ENCODE measurements at places on chromosomes 6 and 20.

- DNase-seq: no peak
Measured at GRCh38 chr20:50246367-50247195, 56.0 kb downstream of the CEBPB start.

DNA sequence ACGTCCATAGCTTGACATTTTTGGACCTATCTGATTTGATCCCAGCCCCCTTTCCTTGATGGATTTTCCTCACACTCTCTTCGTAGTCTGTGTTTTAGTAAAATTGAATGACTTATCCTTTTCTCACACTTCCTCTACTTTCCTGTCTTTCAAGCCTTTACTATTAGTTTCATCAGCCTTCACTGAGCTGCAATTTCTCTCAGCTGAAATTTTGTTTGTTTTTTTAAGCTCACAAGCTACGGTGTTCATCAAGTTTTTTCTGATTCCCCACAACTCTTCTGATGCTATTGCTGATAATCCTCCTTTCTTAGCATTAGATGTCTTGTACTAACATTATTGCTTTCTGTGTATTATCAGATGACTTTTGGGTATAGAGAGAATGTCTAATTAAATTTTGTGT, 263.7 kb downstream of the TBX18 start:
- DNase-seq: no peak

GRCh38 chr20:61989741-61990140, 75.9 kb downstream of the TAF4 start:
- DNase-seq: no peak

DNA sequence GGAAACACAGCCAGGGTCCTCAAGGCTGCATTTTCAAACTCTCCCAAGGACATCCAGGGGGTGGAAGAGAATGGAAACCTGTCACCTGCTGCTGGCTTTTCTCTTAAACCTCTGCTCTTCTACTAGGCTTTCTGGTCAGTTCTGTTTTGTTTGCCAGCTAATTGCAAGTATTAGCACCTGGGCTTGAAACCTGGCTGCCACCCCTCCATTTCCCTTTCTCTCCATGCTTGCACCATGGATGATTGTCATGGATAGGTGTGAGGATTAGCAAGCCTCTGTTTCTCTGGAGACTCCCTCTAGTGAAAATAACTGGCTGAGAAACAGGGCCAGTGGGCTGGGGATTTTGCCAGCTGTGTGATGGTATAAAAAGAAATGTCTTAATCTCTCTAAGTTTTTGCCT, 33.0 kb upstream of the GPR6 start:
- no peak for DNase-seq

GRCh38 chr6:152209211-152209610, 401.7 kb downstream of the ESR1 start:
- DNase-seq: no peak

DNA sequence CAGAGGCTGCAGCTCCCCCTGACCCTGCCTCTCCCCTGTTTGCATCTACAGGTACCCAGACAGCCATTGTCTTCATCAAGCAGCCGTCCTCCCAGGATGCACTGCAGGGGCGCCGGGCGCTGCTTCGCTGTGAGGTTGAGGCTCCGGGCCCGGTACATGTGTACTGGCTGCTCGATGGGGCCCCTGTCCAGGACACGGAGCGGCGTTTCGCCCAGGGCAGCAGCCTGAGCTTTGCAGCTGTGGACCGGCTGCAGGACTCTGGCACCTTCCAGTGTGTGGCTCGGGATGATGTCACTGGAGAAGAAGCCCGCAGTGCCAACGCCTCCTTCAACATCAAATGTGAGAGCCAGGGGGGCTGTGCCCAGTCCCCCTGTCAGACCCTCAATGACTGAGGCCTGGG, 42.1 kb upstream of the SRF start:
- DNase-seq: no peak

- no peak for DNase-seq
Measured at GRCh38 chr6:15485936-15486335, 176.9 kb downstream of the DTNBP1 start.

DNA sequence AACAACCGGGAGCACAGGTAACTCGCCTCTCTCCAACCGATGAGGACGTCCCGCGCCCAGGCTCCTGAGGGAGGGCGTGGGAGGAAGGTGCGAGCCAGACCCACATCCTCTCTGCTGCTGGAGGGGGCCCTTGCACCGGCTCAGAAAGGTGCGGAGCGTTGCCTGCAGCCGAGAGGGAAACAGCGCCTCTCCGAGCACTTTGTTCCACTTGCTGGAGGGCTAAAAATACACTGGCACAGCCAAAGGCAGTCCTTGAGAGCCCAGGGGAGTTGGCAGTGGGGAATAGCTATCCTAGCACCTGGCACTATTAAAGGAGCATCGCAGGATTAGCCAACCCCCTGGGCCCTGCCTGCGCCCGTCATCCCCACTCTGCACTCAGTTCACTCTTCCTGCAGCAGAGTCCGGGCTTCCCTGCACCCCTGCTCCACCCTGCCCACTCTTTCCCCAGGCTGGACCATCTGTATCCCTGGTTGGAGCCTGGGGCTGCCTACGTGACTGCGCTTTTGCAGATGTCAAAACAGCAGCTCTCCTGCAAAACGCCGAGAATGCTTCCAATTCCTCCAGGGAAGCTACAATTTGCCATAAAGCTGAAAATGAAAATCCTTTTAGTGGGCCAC, 108.9 kb downstream of the SNX5 start:
- no peak for DNase-seq

DNA sequence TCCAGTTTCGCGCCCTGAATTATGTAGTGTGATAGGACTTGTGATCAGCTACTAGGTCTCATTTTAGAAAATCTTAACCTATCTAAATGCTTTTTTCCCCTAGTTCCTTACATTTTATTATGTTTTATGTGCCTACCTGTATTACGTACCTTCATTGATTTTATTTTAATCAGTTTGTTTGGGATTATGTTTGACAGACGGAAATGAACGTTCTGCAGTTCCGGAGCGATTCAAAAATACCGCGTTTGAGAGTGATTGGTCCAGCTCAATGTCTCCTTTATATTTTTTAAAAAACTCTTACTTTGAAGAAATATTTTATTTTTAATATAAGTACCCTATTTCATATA, 114.3 kb upstream of the BTN3A2 start:
- peak; percentile 30 for DNase-seq

DNA sequence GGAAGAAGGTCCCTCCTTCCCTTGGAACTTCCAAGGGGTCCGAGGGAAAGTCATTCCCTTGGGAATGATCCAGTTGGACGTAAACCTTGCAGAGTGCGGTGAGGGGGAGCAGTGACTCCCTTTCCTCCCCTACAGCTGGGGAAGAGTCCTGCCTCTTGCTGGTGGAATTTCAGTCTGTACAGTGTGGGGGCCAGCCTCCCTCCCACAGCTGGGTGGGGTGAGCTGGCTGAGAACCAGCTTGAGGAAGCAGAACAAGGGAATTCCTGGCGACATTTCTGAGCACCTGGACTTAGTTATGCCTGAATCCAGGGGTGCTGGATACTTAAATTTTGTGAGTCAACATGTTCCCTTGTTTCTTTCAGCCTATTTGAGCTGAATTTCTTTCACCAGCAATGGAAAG, 152.0 kb downstream of the ANKRD60 start:
- DNase-seq: no peak

- DNase-seq: no peak
Measured at GRCh38 chr6:93970684-93971083, 551.3 kb upstream of the EPHA7 start.

DNA sequence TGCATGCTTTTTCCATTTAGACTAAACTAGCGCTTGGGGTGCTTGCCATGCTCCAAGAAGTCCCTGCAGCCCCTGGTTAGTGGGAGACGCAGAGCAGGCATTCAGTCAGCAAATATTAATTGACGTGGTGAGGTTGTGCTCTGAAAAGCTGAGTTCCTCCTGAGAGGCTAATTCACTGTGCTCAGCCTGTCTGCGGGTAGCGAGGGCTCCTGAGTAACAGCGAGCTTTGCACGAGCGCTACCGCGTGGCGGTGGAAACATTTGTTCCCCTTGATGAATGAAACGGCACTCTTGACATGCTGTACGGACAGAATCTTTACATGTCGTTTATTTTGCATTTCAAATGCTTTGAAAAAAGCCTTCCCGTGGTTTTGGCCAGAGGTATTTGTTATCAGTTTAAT, 170.6 kb upstream of the AGPAT4 start:
- no peak for DNase-seq

- no peak for DNase-seq
Measured at GRCh38 chr6:168782187-168782751, 341.3 kb downstream of the SMOC2 start.

- DNase-seq: no peak
Measured at GRCh38 chr20:10432079-10432478, 1.9 kb downstream of the MKKS start.

GRCh38 chr20:38610521-38610920, 8.9 kb downstream of the ARHGAP40 start:
- no peak for DNase-seq

- DNase-seq: peak; percentile 46
Measured at GRCh38 chr6:26607434-26608230, 10.9 kb downstream of the ABT1 start.

GRCh38 chr6:11793277-11793676, 14.7 kb upstream of the ADTRP start:
- no peak for DNase-seq

DNA sequence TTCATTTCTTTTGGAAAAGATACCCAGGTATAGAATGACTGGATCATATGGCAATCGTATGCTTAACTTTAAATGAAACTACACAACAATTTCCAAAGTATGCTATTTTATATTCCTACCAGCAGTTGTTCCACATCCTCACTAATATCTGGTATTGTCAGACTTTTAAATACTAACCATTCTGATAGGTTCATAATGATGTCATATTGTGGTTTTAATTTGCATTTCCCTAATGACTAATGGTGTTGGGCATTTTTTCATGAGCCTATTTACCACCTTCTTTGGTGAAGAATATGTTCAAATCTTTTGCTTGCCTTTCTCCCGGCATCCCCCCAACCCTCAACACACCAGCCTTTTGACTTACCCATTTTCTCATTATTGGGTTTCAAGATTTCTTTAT, 96.2 kb upstream of the HMGN3 start:
- no peak for DNase-seq

DNA sequence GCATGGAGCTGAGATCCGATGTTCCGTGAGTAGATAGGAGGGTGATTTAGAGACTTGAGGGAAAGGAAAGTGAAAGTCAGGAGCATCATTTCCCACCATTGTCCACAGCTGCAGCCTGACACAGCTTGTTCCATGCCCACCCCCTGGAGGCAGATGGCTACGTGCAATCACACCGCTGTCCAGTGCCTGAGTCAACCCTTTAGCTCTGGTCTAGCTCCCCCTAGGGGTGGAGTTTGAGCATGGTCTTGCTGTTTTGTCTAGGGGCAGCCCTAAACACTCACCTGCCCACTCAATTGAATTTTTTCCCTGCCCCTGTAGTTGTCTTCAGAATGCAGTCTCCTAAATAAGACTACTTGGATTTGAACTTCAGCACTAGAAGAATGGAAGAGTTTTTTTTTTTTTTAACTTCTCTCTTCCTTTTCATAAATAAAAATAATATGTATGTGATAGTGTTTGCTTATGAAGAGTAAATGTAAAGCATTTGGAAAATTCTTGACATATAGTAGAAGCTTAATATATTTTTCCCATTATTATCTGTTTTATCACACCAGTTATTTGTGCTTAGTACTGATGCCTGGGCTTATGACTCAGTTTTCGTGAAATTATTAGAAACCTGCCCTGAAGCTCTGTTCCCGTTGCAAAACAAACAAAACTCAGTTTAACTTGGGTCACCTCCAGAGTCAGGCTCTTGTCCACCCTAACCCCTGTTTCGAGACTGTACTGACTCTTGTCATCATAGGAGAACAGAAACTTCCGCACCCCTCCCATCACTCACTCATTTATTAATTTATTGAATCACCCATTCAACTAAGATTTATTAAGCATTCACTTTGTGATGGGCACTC, 814.8 kb downstream of the MAFB start:
- DNase-seq: peak; percentile 35

DNA sequence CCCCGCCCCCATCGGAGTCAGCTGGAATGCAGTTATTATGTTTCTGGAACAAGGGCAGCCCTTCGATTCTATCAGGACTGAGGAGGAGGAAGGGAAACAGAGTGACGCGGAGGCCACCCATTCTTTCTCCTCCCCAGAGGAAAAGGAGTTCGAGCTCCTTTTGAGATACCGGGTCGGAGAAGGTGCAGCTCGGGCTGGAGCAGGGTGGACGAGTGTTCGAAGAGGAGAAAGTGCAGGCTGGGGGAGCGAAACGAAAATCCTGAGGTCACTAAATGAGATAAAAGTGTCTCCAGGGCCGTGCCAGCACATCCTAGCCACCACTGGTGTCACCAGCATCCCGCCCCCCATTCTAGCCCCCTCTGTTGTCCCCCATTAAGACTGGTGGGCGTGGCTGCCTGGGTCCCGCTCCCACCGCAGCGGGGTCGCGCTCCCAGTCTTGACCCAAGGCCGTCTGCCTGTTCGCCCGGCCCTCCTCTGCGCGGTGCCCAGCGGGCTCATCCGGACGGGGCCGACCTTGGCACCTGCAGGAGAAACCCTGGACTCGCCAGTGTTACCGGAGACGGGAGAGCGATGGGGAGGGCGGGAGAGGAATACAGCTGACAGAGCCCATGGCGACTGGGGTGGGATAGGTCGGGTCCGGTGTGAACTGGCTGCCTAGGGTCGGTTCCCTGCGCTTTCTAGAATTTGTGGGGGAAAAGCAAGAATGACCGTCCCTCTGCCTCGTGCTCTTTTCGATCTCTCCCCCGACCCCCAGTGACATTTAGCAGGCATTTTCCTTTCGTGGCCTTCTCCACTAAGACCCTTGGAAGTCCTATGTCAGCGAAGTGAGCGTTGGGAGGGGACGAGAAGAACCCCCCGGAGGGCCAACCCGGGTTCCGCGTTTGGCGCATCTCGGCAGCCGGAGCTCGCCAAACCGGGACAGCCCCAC, 16.2 kb downstream of the FOXA2 start:
- no peak for DNase-seq

DNA sequence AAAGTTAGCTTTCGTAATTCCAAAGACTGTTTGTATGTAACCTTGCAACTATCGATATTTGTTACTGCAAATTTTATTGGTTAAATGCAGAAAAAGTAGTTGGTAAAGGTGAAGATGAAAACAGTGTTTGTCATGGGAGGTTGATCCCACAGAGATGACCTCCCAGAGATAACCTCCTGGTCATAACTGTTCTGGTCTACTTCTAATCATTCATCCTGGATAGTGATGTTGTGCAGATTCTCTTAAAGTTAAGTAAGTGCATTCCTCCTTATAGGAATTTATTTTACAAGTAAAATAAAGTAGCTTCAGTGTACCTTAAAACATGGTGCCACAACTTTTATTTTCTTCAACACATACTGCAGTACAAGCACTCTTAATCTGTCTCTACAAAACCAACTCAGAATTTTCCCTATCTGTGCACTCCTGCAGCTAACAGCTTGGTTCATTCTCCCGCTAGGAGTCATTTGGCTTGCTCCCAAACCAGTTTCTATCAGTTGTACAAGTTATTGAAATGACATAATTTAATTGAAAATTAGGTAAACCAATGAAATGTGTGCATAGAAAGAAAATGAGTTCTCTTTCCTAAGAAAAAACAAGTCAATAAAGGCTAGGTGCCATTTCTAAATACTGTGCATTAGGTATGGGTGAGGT, 19.2 kb downstream of the METTL24 start:
- DNase-seq: no peak

- no peak for DNase-seq
Measured at GRCh38 chr6:137676888-137677287, 182.7 kb upstream of the OLIG3 start.

GRCh38 chr6:134925800-134926199, 24.1 kb downstream of the ALDH8A1 start:
- no peak for DNase-seq

GRCh38 chr6:39933669-39934130, 562 bp downstream of the MOCS1 start:
- DNase-seq: no peak

- DNase-seq: peak; percentile 51
Measured at GRCh38 chr20:51750037-51750769, 18.0 kb downstream of the ATP9A start.

- no peak for DNase-seq
Measured at GRCh38 chr6:138146544-138146943, 15.2 kb upstream of the ARFGEF3 start.

All from stimulated activated CD4-positive, alpha-beta T cell treated with anti-CD3 and anti-CD28 coated beads, Interleukin-2, amount 100 ng/mL, for 24 hours (primary cell).